SK-MEL-5 (cell line): ENCODE measurements at places on chromosomes 13 and 19.

DNA sequence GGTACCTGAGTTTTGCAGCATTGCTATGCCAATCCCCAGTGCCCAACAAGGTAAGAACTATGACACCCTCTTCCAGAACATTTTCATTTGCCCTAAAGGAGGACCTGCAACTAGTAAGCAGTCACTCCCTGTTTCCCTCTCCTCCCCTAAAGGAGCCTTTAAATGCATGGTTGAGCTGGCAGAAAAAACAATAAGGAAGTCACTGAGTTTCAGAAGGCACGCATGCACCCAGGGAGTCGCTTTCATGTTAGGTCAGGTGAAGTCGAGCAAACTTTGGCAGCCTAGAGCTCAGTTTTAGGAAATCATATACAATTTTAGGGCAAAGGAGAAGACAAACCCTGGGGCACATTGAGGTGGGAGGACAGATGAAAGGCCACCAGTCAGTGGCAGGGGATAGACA lies 11.8 kb downstream of the NLRP11 start:
- DNase-seq = no peak

DNA sequence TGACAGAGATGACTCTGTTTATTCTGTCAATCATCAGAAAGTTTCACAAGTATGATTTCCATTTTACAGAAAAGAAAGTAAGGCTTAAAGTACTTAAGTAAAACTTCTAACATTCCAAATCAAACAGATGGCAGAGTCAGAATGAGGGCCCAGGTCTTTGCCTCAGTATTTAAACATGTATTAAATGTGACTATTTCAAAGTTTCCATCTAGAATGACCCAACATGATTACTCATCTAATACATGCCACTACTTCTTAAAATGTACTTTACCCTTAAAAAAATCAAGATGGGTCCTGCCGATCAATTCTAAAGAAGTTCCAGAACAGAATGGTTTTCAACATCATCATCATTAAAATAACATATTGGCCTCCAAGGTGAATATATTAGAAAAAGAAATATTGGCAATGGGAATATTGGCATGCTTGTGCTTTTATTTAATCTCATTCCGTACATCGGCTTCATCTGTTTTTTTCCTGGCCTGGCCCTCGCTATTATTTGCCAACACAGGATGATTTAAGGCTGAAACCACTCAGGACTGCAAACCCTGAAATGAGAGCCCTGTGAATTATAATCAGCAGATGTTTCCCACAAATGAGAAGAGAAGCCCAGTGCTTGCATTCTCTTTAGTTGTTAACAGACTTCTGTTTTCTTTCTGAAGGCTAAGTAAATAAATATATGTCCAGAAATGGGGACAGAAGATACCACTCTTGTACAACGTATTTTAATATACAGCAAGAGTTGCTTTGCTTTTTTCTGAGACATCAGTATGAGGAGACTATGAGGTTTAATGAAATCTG lies 340.0 kb downstream of the DNAJC15 start:
- DNase-seq = no peak

GRCh38 chr13:40189426-40189825 lies 477.0 kb downstream of the FOXO1 start:
- no peak for DNase-seq

GRCh38 chr19:55700813-55701212 lies 25.8 kb downstream of the EPN1 start:
- DNase-seq = no peak

- DNase-seq = peak; percentile 88
These were observed 7.8 kb upstream of the SERTAD1 start for GRCh38 chr19:40433391-40434216.

DNA sequence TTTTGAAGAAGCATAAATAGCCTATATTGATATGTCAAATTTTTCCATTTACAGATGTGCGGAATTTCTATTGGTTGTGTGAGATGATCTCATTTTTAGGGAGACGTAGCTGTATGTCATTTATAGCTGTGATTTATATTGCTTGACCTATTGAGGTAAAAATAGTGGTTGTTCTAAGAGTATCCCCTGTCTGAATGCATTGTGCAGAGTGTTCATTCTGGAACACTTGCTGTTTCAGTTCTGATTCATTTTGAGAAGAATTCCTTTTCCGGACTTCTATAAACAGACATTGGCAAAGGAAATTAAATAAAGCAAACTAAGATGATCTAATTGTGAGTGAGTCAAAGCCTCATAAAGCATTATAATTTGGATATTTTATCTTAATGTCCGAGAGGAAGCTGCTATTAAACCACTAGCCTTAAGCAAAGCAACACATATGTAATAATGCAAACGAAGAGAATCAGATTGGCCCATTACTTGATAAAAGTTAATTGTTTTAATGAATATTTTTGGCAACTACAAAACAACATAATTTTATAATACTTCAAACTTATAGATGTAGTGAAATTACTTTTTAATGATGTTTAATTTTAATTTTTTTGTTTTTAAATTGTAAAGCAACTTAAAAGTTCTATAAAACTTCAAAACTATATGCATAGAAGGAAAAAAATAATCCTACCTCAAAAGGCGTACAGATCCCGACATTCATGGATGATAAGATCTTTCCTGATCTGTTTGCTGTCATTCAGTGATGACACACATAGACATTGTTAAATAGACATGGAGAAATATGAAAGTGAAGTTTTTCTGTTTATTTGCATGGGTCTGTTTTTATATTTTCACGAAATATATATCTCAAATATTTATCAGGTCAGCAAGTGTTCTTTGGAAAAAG lies 942.6 kb upstream of the SLC10A2 start:
- peak; percentile 57 for DNase-seq
